PC-3 (cell line): ENCODE measurements at places on chromosomes 13 and 19. TPM values are rescaled to one million over a fixed set of nuclear protein-coding genes. Genes with fewer than 3 reads are reported as not detected.

The MIA gene
- 1.4 TPM in 1 of 2 replicates, not detected in the other for total RNA-seq

The NOVA2 gene
- total RNA-seq: 0.06 TPM in 1 of 2 replicates, not detected in the other

DNA sequence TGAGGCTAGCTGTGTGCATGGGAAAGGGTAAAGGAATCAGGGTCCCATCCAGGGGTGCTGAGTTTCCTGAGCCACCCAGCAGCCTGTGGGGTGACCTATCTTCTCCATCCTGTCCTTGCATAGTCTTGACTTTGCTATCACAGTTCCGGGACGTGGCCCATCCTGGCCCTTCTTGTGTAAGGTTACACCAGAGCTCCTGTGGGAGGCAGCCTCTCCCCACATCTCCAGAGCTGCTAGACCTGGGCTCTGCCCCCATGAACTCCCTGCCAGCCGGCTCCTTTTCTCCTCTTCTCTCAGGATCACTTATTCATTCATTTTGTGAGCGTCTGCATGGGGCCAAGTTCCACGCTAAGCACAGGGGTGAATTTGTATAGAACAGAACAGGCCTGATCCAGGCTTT is 238.9 kb downstream of the TSHZ3 start:
- no peaks in the 10 kb centered on the region for H3K27me3 ChIP-seq
- H3K4me1 ChIP-seq: no peaks in the 10 kb centered on the region
- DNase-seq: no peak
- no peak overlapping the region for H3K4me3 ChIP-seq

DNA sequence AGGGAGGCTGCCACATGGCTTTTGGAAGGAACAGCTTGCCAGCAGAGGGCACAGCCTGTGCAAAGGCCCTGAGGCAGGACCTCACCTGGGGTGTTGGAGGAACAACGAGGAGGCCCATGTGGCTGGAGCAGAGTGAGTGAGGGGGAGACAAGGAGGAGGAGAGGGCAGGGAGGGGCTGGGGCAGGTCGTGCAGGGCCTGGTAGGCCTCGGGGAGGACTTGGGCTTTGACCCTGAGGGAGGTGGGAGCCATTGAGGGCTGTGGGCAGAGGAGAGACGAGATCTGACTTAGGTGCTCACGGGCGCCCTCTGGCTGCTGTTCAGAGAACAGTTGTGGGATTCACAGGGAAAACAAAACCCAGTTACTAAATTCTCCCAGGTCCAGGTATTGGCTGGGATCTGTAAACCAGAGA is 25.2 kb downstream of the ZNRF4 start:
- H3K36me3 ChIP-seq: no peaks in the 10 kb centered on the region
- no peak overlapping the region for H3K27ac ChIP-seq
- DNase-seq: peak; percentile 44
- H3K27me3 ChIP-seq: peaks cover 27% of the 10 kb centered on the region

DNA sequence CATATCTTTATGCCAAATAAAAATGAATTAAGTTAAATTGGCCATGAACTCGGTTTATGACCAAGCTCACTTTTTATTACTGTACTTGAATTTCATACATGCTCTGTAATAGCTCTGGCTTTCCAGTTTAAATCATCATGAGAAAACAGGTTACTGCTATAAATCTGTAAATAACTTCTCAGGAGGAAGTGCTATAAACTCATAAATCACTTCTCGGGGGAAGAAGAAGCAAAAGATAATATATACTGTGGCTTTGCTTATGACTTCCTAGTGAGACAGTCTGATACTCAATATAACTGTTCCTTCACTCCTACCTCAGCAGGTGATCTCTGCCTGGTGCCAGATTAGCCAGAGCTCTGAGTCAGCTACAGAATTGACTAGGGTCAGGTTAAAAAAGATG is 12.5 kb downstream of the SUPT20H start:
- H3K36me3 ChIP-seq: peaks cover 26% of the 10 kb centered on the region
- no peaks in the 10 kb centered on the region for H3K4me1 ChIP-seq
- no peak overlapping the region for H3K27ac ChIP-seq
- H3K4me3 ChIP-seq: no peak overlapping the region
- DNase-seq: no peak

- no peaks in the 10 kb centered on the region for H3K27me3 ChIP-seq
- no peaks in the 10 kb centered on the region for H3K4me1 ChIP-seq
- H3K27ac ChIP-seq: no peak overlapping the region
- no peak overlapping the region for H3K4me3 ChIP-seq
These were observed 472.3 kb downstream of the IRS2 start for GRCh38 chr13:109314101-109314500.

DNA sequence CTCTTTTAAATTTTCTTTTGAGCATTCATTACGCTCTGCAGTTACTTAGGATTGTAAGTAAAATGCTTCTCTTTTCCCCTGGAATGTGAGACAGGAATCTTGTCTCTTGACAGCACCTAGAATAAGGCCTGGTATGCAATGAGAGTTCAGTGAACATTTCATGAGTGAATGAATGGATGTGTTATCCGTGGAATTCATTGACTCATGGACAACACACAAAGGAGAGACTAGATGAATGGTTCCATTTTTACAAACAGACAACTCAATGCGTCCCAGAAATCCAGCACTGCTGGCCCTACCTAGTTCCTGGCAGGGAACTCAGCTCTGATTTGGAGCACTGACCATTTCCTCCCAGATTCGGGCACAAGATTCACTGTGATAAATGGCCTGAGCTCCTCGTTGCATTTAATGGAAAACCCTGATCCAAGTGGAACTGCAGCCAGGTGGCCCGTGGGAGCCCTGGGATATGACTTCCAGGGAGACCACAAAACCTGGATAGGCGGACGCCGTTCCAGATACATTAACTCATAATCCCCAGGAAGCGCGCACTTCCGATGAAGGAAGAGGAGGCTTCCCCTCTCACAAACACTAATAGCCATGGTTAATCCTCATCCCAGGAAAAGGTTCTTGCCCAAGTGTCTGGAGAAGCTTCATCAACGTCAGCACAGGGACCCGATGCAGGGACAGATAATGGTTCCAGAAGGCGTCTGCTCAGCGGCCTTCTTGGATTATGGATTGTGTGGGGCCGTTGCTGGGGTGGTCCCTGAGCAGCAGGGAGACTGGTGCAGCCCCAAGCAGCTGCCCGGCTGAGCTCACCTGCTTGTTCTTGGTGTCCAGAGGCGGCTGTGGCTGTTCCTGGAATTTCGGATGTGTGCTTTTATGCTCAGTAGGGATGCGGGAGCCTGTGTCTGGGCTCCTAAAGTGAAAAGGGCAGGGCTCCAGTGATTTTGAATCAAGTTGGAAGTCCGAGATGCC is 211.1 kb upstream of the TSHZ3 start:
- no peaks in the 10 kb centered on the region for H3K4me1 ChIP-seq
- H3K27me3 ChIP-seq: no peaks in the 10 kb centered on the region
- no peak for DNase-seq
- no peak overlapping the region for H3K4me3 ChIP-seq
- H3K27ac ChIP-seq: no peak overlapping the region
- no peaks in the 10 kb centered on the region for H3K36me3 ChIP-seq

DNA sequence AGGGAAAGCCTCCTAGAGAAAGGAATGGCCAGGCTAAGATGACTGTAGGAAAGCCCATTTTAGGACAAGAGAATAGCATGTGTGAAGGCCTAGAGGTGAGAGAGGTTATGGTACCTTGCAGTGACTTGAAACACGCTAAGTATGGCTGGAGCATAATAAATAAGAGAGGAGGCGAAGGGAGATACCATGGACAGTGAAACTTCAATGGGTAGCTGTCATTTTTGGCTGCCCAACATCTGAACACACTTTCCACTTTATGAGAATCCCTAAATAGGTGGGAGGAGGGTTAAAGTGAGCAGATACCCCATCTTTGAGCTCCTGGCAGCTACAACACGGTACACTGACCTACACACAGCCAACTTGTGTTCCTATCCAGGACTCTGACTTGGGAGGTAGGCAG is 8.0 kb upstream of the IFT88 start:
- H3K27ac ChIP-seq: no peak overlapping the region
- H3K4me1 ChIP-seq: no peaks in the 10 kb centered on the region
- DNase-seq: no peak
- no peak overlapping the region for H3K4me3 ChIP-seq
- no peaks in the 10 kb centered on the region for H3K27me3 ChIP-seq
- no peaks in the 10 kb centered on the region for H3K36me3 ChIP-seq

DNA sequence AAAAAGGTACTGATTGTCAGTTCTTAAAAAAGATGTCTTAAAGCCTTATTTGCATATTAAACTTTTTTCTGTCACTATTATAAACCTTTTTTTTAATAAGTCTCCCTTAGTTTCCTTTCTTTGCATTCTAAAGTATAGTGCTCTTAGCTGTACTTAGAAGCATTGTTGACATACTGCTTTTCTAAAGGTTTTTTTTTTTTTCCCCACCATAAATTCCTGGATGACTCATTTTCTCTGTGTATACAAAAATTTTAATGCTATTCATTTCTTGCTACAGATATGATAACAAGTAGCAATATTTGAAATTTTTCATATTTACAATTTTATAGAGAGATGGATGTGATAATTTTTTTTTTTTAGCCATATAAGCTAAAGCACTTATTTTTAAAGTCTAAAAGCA is 43.5 kb downstream of the METTL21C start:
- no peaks in the 10 kb centered on the region for H3K27me3 ChIP-seq
- H3K4me1 ChIP-seq: peaks cover 8% of the 10 kb centered on the region; the same call in 1 of the 2 replicates
- no peak overlapping the region for H3K27ac ChIP-seq

GRCh38 chr13:75694722-75695121 is 58.6 kb downstream of the LMO7 start:
- DNase-seq: no peak
- no peak overlapping the region for H3K4me3 ChIP-seq
- no peaks in the 10 kb centered on the region for H3K27me3 ChIP-seq
- peak overlapping the region; percentile 100 for H3K27ac ChIP-seq
- peaks cover 25% of the 10 kb centered on the region for H3K4me1 ChIP-seq

- no peak overlapping the region for H3K27ac ChIP-seq
- no peaks in the 10 kb centered on the region for H3K36me3 ChIP-seq
- H3K4me1 ChIP-seq: peaks cover 6% of the 10 kb centered on the region
- no peaks in the 10 kb centered on the region for H3K27me3 ChIP-seq
- no peak overlapping the region for H3K4me3 ChIP-seq
These were observed 112.1 kb downstream of the LACC1 start for GRCh38 chr13:43991773-43992201.

DNA sequence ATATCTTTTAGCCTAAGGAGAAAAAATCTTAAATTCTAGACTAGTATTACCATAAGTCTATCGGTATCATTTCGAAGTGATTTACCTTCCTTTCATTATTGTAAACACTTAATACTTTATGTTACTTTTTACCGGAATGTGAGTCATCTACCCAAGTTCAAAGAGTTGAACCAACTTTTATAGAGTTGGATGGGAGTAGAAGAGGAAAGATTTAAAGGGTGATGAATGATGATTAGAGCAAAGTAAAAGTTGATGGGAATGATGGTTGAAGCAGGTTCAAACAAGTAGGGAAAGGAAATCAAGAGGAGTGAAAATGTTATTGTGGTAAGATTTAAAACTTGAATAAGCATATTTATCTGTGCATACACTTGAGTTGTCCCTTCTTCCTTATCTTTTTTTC is 11.3 kb upstream of the LPAR6 start:
- H3K27ac ChIP-seq: no peak overlapping the region
- H3K36me3 ChIP-seq: no peaks in the 10 kb centered on the region; the same call in 1 of the 2 replicates
- peak; percentile 35 for DNase-seq
- H3K27me3 ChIP-seq: no peaks in the 10 kb centered on the region
- peaks cover 5% of the 10 kb centered on the region for H3K4me1 ChIP-seq
- H3K4me3 ChIP-seq: no peak overlapping the region
